ENCODE measurements at places on chromosomes 5 and 9.

DNA sequence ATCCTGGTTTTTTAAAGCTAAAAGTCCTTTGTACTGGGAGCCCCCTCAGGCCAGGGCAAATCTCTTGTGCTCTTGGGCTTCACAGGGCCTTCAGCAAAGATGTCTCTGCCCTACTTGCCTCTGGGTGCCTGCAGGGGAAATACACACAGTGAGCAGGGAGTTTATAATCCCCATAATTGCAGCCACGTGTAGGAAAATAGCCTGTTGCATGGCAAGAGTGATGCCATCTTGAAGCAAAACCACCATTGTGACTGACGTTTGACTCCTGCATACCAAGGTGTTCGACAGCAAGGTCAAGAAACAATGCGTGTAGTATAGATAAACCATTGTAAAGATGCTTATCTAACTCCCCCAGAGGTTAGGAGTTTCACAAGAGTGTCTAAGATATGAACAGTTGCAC lies 11.4 kb upstream of the IL3 start:
- no peak for DNase-seq

- DNase-seq = no peak
These were observed 31.1 kb downstream of the OR2K2 start for GRCh38 chr9:111298731-111299598.

GRCh38 chr9:18555105-18555883 lies 81.3 kb downstream of the ADAMTSL1 start:
- DNase-seq = no peak

DNA sequence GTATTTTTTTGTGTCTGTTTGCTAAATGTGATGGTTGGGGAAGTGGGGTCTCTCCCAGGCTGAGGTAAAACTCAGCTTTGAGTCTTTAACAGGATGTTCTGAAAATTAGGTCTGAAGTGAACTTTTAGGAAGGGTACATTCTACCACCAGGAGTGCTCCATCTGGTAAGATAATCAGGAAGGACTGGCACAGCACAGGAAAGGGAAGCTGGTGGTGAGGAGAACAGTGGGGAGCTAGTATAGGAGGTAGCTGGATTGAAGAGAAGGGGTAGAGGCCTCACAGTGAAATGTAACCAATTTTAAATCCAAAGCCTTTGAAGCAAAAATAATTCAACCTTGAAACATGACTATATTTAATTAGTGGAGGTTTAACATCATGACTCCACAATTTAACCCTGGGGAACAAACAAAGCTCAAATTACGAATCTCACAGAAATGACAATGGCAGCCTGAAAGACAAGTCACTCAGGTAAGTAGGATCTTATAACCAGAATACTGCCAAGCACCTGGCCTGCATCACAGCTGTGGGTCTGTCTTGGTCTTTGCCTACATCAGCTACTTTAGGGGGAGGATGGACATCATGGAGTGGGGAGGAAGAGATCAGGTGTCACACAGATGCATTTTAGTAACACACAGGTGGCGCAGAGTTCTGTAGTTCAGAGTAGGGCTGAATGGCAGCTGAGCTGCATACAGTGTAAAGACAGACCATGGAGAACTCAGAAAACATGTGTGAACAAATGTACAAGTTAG lies 445.3 kb downstream of the DMRT2 start:
- no peak for DNase-seq

DNA sequence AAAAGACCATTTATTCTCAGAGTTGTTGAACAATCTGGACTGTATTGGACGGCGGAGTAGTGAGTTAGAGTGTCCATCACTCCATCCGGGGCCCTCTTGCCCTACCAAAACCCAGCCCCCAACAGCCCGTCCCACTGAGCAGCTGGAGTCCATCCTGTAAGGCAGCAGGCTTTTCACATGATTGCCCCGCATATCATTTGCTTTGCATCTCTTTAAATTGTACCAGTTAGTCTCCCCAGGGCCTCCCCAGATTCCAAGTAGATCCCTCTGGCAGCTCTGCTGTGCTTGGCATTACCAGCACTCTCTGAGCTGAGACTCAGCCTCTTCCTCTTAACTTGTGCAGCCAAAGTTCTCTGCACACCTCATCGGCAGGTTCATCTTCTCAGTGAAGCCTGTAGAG lies 48.6 kb upstream of the ADCY2 start:
- DNase-seq = no peak

DNA sequence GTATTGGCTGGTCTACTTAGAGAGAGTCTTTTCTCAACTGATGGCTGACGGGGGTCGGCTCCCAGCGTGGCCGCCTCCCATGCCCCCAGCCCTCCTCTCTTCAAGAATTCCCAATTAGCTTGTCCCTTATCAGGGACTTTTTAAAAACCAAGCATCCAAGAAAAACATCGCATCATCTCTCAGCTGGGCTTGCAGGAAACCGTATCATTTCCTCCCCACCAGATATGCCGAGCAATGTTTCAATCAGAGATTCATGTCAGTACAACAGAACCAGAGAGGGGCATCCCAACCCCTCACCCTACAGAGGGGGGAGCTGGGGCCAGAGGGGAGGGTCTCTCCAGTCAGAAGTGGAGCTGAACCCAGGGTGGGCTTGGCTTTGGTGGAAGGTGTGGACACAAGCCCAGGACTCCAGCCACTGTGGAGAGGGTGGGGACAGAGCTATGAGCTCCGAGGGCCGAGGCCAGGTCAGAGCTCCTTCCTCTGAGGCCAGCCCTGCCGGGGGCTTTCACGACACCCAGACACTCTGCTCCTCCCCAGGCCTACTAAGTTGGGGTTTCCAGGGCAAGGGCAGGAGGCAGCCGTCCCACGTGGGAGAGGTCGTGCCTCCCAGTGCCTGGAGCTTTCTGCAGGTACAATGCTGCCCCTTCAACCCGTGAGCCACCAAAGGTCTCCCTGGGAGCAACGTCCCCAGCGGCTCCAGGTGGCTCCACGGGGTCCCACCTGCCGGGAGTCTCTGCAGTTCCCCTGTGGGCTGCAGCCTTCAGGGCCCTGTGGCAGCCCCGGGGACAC lies 39.0 kb upstream of the TMEM250 start:
- DNase-seq = no peak

- no peak for DNase-seq
These were observed 53.5 kb upstream of the MCCC2 start for GRCh38 chr5:71533615-71534014.

DNA sequence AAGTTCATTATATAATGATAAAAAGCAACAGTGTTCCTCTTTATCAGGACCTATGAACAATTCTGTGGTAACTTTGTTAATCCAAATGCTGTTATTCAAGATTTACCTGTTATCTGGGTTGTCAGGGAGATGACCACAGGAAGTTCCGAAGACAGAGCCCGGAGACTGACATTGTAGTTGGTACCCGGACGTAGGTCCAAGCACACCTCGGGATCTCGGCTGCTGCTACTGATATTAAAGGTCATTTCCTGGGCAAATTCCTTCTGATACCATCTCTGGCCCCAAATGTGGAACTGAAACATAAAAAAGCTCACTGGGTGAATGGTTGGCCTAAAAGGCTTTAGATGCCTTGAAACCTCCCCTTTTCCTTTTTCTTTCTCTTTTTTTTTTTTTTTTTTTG lies 96.7 kb downstream of the SUSD1 start:
- no peak for DNase-seq

DNA sequence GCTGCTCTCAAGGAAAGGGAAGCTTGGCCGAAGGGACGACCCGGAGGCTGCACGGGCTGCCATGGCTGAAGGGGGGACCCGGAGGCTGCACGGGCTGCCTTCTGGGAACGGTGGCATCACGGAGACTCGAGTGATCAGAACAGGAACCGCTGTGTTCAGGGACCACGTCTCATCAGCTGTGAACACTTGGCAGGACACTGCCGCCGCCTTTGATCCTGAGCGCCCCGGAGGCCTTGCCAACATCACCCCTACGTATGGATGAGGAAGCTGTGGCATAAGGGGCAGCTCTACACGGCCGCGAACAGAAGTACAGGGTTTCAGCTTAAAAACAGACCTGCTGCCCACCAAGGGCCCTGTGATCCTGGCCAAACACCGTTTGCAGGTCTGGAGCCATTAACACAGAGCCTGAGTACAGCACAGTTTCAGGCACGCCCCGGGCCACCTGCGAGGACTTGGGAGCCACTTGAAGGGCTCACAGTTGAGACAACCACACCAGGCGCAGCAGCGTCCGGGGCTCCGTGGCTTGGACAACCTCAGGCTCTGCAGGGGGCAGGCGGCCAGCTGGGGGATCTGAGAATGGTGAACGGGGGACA lies 23.9 kb upstream of the TERT start:
- no peak for DNase-seq

DNA sequence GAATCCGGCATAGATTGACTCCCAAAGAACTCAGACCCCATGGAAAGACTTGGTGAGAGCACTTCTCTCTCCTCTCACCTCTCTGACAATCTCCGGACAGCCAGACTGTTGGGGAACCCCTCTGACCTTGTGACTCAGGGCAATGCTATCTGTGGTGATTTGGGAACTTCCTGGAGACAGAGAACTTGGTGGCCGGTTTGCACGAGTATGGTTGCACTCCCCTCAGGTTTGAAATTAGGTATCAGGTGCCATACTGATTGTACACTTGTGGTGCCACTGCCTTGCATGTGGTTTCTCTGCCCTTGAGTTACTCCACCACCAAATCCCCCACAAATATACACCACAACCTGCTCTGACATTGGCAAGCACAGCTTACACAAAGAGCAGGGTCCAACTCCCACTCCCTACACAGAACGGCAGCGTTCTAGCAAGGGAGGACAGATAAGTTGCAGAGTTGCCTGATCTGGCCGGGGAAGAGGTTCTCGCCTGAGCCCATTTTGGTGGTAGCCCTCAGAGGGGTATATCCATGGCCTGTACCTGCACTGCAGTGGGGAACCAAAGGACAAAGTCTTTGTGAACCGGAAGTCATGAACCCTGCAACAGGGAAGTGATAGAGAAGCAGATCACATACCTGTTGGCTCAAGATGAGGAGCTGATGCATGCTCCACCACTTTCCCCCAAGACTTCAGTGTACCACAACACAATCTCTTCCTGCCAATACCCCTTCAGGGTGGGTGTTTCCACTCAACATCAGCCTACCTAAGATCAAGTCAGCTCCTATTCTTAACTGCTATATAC lies 255.1 kb downstream of the MCTP1 start:
- no peak for DNase-seq

DNA sequence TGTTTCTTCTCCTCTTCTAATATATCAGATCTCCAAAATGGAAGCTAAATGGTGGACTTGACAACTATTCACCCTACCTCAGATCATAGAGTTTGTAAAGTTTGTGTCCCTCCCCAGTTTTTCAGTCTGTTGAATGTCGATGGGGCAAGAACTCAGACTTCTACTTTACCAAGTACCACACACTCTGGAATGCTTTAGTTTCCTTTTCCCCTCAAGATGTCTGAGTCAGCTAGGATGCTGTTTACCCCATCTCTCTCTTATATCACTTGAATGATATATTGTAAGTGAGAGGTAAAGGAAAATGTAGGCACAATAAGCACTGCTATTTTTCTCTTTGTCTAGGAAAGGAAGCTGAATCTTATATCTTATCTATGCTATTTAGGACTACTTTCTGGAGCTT lies 25.9 kb upstream of the TAL2 start:
- DNase-seq = no peak

DNA sequence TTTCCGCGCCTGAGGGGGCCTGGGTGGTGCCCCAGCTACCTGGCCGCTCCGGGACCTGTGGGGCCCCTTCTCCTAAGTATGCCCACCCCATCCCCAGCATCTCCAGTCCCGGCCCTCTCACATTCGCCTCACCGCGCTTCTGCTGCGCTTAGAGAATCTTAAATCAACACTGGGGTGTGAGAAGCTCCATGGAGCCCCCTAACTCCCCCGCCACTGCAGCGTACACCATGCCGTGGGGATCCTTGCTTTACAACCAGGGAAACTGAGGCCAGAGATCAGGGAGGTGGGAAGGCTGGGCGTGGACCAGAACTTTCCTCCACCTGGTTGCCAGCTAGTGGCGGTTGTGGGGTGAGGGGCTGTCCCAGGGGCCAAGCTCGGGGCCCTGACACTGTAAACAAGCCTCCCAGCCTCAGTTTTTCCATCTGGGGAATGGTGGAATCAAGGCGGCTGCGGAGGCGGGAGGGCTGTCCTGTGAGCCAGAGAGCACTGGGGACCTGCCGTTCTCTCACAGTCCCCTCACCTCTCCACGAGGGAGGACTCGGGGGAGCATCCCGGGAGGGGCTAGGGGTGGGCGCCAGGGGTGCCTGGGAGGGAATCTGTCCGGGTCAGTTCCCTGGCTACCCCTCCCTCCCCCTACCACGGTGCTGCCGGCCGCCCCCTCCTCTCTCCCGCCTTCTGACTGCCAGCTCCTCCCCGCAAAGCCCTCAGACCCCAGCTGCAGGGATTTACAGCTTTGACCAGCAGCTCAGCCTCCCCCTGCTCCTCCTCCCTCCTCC lies 161.2 kb downstream of the C9orf50 start:
- peak; percentile 54 for DNase-seq

DNA sequence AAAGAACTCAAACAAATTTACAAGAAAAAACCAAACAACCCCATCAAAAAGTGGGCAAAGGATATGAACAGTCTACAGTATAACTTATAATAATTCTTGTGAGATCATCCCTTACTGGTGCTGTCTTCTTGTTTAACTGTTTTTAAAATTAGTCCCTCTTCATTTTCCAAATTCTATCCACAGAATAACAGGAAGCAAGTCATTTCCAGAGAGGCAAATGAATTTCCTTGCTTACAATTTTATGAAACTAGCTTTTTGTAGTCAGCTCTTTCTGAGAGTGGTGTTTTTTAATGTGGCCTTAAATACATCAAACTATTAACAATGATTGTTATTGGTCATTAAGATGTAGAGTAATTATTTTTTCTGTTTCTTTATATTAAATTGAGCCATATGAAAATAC lies 40.6 kb downstream of the FAM174A start:
- no peak for DNase-seq

DNA sequence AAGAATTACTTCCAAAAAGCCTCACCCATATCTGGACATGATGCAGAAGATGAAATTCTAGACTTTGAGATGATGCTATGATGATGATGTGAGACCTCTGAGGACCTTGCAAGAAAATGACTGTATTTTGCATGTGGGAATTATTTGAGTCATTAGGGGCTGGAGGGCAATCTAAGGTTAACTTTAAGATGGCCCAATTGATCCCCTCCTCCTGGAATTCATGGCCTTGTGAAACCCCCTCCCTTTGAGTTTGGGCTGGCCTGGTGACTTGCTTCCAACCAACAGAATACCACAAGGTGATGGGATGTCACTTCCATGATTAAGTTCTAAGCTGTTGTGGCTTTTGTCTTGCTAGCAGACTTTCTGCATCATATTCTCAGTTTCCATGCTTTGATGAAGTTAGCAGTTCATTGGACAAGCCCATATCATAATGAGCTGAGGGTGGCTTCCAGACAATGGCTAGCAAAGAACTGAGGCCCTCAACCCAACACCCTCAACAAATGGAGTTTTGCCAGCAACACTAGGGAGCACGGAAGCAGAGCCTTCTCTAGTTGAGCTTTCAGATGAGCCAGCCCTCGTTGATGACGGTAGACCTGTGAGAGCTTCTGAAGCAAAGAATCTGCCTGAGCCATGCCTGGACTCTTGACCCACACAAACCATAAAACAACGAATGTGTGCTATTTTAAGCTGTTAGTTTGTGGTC lies 7.4 kb upstream of the AMACR start:
- no peak for DNase-seq

DNA sequence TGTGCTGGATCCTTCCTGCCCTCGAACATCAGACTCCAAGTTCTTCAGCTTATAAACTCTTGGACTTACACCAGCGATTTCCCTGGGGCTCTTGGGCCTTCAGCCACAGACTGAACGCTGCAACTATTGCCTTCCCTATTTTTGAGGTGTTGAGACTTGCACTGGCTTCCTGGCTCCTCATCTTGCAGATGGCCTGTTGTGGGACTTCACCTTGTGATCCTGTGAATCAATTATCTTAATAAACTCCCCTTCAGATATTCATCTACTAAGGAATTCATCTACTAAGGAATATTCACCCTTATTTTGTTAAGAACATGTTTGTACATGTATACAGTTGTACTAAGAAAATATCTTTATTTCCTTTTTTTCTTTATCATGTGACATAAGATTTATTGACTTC lies 1079.7 kb downstream of the CDH12 start:
- no peak for DNase-seq
